Trophoblast cell (in vitro differentiated cells and primary cell): ENCODE measurements at places on chromosomes 3 and 15.
A peak's percentile ranks its signal among the peaks of the same experiment; 100 is the strongest.

- DNase-seq: peak; percentile 67
These were observed 9.2 kb upstream of the MME start for GRCh38 chr3:155070932-155071387.

DNA sequence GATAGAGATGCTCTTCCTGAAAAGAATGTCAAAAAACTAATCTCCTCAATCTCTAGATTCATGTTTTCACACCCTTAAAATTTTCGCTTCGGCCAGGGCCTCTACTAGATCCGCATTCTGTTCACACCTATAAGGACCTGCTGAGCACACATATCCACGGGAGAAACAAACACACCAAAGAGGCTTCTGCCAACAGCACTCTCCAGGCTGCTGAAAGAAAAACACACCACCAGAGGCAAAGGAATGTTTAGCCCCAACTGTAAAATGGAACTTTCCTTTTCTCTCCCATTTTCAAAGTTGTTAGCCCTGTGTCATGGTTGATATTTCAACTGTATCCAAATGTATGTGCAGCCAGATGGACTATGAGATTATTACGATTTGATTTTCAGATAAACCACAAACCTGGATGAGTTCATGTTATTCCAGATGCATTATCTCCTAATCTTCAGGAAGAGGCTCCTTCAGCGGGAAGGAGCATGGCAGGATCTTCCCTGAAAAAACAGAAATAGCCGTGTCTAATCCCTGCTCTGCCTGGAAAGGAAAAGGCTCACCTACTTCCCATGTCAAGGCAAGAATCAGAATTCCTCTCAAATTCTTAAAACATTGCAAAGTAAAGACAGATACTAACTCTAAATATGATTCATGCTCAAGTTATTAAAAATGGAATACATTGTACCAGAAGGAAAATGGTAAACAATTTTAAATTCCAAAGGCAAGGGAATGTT lies 442.7 kb upstream of the NR2F2 start:
- peak; percentile 7 for DNase-seq

DNA sequence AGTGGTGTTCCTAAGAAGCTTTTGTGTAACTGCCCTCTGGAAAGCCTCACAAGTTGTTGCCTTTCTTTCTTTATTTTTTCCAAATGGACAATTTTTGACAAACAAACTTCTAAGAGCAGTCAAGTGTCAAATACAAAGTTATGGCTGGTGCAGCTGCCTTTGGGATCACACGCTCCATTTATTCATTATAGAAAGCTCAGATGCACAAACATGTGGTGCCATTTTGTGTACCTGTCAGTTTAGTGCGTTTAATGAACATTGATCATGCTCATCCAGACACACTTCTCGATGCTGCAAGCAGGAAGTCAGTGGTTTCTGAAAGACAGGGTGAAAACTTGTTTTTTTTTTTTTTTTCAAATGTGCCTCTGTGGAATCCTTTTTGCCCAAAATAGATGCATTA lies 324.5 kb downstream of the CNTN4 start:
- DNase-seq: no peak

DNA sequence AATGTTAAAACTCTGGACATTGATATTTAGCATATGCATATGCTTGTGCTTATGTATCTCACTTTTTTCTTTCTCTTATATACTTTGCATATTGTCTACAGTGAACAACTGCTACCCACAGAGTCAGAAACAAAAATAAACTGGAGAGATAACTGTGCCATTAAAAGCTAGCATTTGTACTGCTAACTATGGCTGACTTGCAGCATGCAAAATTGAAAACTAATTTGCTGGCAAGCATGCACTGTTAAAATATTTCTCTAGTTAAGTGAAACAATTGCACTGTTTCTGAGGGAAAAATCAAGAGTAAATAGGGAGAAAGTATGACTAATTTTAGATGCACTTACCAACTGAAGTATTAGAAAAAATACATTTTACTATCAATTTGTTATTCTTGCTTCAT lies 177.8 kb downstream of the CBLB start:
- no peak for DNase-seq

- peak; percentile 83 for DNase-seq
These were observed 109.6 kb upstream of the LMOD3 start for GRCh38 chr3:69231929-69232440.

DNA sequence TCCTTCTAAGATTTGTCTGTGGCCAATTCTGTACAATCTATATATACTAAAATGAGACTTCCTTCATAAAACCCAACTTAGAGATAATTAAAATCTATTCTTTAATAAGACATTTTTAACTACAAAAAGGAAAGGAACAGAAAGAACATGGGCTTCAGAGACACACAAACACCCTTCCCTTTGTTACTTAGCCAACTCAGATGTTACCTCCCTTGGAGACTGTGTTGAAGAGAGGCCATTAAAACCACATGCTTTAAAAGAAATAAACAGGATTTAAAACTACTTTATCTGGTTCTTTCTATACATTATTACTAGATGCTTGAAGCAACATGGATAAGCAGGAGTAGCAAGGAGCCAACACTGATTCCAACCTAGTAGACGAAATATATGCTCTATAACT lies 42.0 kb downstream of the LRRFIP2 start:
- DNase-seq: no peak
